Natural killer cell treated with Interleukin-12 subunit alpha and Interleukin-12 subunit beta and Interleukin-15 and Interleukin-18, amount 100 ng/mL, for 72 hours (primary cell): ENCODE measurements at places on chromosomes 6 and 20.

- DNase-seq = no peak
Measured at GRCh38 chr6:150877928-150878327, 12.4 kb downstream of the MTHFD1L start.

DNA sequence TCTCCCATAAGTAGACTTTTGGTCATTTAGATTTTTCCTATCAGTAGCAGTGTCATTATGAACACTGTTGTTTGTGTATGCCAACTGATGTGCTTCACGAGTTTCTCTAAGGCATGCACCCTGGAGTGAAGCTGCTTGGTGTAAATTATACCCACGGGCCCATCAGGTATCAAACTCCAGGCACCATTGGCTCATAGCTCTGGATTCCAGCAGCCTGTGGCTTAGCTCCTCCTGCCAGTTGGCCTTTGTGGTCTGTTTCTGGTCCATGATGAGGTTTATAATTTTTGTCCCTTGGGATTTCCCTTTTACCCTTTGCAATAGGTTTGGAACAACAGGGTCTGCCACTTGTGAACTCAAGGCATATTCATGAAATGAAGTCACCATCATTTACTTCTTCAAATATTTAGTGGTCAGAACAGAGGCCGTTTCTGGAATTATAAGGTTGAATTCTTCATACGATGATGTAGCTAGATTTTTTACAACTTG, 350.5 kb downstream of the PRL start:
- no peak for DNase-seq

DNA sequence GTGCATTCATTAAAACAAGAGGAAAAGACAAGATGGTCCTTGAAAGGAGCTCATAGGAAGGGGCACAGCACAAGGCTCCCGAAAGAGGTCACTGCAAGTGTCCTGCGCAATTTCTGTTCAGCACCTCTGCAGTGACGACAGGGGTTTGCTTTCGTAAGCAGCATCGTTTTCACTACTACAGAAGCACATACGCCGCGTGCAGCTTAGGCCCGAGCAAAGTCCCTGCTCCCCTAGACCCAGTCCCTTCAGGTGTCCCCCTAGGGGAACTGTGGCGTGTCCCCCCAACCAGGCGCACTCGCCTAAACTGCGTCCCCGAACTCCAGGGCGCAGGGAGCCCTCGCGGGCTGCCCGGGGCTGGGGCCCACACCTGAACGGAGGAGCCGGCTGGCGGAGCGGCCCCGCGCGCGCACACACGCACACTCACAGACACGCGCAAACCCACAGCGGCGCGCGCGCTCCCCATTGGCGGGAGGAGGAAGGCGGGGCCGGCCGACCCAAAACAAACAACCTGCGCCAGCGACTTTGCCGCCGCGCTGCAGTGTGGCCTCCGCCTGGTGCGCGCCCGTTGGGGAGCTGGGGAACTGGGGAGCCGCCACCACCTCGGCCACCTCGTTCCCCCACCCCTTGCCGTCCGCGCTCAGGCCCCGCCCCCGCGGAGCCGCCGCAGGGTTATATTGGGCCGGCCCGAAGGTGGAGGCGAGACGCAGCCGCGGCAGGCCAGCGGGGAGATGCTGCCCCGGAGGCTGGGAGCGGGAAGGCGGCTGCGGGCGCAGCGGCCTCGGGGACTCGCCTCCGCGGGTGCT, at the start of gene FOXQ1:
FOXQ1 (plus strand) TSS at position 699 of the 803 bp plus-strand sequence. CDS start 607 bp downstream, outside the sequence.
- DNase-seq = no peak

DNA sequence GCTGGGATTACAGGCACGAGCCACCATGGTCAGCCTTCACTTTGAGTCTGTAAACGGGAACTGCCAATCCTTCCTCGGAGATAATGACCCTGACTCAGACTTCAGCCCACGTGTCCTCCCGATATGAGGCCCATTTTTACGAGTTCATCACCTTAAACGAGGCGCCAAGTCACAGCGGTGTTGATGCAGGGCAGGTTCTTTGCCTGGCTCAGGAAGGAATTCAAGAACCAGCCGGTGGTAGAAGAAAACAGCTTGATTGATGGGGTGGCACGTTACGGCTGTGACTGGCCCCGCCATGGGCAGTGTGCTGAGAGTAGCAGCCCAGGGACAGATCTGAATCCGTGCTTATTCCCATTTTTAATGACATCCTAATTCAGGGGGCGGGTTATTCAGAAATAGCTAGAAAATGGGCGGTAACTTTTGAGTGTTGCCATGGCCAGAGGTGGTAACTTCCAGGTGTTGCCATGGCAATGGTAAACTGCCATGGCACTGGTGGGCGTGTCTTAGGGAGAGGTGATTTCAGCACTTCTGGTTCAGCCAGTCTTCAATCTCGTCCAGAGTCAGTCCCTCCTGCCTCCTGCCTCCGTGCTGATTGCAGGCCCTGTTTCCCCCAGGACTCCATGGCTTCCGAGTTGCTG, 9.1 kb upstream of the MAP1LC3A start:
- no peak for DNase-seq

DNA sequence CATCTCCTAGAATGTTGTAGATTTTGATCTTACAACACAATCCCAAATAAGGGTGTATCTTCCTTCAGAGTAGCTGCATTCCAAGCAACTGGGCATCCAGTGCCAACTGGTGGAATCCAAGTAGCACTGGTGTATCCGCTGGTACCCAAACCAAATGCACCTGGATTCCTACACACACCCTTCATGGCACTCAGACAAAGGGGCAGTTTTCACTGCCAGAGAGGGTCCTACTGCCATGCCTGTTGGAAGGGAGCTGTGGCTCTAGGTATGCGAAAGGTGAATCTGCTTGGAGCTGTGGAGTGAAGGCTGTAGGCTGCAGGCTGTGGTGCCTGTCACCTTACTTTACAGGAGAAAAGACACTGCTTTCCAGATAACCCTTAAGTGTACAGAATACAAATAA, 17.0 kb upstream of the CLDN20 start:
- no peak for DNase-seq

- no peak for DNase-seq
Measured at GRCh38 chr20:43440531-43440930, 17.2 kb upstream of the SRSF6 start.

- DNase-seq = no peak
Measured at GRCh38 chr20:9059931-9060330, 9.0 kb upstream of the PLCB4 start.

GRCh38 chr20:25316506-25317190, 68.8 kb downstream of the PYGB start:
- no peak for DNase-seq

DNA sequence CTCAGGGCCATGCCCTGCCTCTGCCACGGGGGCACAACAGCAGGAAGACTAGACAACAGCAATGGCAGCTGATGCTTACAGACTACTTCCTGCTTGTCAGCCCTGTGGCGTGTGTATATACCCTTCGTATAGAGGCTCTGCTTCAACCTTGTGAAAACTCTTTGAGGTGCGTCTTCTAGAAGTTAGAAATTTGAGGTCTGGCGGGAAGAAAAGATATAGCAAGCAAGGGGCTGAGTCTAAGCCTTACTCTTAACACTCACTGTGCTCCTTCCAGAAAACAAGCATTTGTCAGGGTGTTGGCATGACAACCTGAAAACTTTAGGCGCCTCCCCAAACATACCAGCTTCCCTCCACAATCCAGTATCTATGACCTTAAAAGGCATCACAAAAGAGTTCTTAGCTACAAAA, 33.3 kb downstream of the JPH2 start:
- DNase-seq = no peak

- peak; percentile 49 for DNase-seq
Measured at GRCh38 chr20:63117661-63118302, 98.1 kb downstream of the YTHDF1 start.

- no peak for DNase-seq
Measured at GRCh38 chr20:50237349-50237748, 46.7 kb downstream of the CEBPB start.

DNA sequence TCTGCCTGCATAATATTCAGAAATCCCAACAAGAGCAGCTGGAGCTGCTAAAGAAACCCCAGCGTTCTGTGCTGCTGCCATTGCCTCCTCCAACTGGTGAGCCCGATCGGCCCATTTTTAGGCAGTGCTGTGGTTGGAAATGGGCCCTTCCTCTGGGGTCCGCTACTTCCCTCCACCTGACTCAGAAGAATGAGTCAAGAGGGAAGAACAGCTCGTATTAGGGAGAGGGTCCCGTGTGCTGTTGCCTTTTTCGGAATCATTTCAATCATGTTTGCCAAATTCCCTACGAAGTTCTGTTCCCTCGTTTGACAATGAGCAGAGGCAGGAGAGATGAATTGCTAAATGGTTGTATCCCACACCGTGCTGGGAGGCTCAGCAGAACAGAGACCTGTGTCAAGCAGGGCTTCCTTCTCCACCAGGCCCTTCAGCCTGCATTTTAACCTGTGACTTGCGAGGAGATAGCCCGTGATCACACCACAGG, 38.4 kb downstream of the THBS2 start:
- DNase-seq = no peak

DNA sequence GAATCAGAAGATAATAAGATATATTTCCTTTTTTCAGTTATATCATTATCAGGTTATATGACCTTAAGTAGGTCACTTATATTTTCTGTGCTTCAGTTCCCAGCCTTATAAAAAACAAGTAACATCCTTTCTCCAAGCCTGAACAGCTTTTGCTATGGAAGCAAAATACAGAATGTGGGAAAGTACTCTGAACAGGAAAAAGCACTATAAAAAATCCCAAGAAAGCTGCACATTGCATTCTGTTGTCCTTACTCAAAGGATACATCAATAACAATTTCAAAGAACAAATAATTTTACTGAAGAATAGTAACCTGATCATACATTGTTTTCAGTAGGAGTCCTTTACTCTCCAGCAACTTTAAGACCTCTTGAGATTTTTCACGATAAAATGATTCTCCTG, 56.4 kb downstream of the SLC35A1 start:
- DNase-seq = no peak

- no peak for DNase-seq
Measured at GRCh38 chr6:156820089-156820798, 43.1 kb downstream of the ARID1B start.

DNA sequence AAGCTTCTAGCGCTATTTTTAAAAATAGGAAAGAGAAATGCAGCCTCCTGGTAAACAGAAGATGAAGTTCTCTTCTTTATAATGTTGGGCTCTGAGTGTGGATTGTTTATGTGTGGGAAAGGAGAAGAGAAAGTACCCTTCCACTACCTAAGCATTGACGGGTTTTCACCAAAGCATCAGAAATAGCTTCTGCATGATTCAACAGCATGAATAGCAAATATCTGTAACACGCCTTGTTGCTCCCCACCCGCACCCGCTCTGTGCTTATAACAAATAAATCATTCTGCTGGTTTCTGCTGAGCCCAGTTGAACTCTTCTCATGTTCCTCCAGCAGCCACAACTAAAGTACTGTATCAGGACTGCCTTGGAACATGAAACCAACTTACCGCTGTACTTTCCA, 20.7 kb downstream of the TXLNB start:
- no peak for DNase-seq

- no peak for DNase-seq
Measured at GRCh38 chr20:33209789-33210188, 7.4 kb upstream of the BPIFA3 start.

- no peak for DNase-seq
Measured at GRCh38 chr6:168018664-168019063, 21.2 kb downstream of the KIF25 start.

- DNase-seq = no peak
Measured at GRCh38 chr6:151534576-151534975, 40.8 kb downstream of the CCDC170 start.

- DNase-seq = no peak
Measured at GRCh38 chr20:22579711-22580697, 4.4 kb downstream of the FOXA2 start.

DNA sequence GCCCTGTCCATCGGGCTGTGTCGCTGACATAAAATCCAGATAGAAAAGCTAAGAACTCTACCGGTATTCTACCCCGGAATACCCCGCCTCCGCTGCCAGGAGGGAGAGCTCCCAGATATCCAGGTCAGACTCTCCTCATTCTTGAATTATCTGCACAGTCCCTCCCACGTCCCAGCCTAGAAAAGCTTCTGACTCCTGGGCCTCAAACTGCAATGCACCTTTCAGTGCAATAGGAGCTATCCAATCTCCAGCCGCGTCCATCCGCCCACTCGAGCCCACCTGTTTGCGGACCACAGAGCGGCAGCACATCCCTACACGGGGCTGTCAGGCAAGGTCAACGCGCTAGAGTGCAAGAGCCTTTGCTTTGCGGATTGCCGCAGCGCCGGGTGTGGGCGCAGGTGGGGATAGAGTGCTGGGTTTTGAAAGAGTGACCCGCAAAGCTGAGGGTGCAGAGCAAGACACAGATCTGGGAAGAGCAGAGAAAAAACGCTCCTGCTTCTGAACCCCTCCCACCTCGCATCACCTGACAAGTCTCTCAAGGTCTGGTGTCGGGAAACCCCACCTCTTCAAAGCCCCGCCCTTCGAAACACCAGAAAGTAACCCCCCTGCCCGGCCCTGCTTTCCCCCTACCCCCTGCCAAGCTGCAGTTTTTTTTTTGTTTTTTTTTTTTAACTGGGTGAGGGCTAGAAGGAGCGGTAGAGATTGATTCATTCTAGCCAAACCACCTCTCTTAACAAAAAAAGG, 1.3 kb downstream of the TAPBP start:
- peak; percentile 83 for DNase-seq

GRCh38 chr6:39402239-39402751, 79.8 kb upstream of the KCNK16 start:
- DNase-seq = no peak

DNA sequence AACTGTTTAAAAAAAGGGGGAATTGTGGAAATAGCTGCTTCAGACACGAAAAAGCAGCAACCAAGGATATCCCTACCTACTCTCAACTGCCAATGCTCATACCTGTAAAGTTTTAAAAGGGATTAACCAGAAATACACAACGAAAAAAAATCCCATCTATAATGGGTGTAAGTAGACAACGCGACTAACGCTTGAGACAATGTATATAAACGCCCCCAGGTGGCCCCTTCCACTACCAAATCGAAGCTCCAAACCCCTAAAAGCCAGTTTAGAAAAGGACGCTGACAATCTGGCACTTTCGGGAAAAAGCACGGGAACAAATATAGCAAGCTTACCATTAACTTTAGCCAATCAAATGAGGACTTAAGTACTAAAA, 94.5 kb upstream of the BTN3A2 start:
- DNase-seq = no peak

- no peak for DNase-seq
Measured at GRCh38 chr6:14423330-14423729, 305.8 kb downstream of the CD83 start.
